NCI-H1105 (cell line): ENCODE measurements at places on chromosomes 7 and 10.

- no peak for DNase-seq
Measured at GRCh38 chr7:143980746-143981510, 19.2 kb upstream of the OR6B1 start.

DNA sequence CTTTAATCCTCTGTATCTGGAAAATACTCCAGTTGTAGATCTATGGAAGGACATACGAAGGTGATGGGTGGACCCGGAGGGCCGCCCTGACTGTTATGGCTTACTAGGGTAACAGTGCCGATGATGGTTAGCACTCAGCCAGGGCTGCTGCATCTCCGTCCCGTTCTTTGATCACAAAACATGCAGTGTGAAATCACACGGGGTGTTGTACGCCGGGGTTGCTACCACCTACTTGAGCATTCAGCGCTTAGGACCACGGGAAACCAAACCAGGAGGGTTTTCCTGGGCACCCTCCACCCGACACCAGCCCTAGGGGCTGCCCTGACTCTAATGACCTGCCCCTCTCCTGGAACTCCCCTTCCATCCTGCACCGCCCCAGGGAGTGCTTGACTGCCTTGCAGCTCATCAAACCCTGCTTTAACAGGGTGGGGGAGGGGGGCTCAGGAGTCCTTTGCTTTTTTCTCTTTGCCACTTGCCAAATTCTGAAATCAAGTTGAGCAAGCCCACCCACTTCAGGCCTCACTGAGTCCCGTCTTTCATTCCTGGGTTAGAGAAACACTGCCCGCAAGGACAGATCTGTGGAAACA, 20.4 kb downstream of the ZNF775 start:
- DNase-seq, result no peak

DNA sequence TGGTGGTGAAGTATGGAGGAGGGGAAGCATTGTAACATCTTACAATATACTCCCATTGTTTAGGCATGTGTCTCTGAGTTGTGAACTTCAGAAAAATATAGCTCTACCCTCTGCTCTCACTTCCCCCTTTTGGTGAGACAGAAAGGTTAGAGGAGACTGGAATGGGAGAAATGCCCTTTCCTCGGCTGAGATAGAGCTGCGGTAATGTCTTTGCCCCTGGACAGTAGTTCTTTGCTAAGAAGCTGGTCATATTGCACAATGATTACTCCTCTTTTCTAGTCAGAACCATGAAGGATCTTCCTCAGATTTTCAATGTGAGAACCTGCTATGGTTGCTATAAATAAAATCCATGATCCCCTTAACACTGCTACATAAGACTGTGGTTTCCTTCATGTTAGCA, 171.0 kb downstream of the SEM1 start:
- DNase-seq, result no peak

GRCh38 chr10:12961416-12962205, 39.9 kb downstream of the CCDC3 start:
- no peak for DNase-seq

DNA sequence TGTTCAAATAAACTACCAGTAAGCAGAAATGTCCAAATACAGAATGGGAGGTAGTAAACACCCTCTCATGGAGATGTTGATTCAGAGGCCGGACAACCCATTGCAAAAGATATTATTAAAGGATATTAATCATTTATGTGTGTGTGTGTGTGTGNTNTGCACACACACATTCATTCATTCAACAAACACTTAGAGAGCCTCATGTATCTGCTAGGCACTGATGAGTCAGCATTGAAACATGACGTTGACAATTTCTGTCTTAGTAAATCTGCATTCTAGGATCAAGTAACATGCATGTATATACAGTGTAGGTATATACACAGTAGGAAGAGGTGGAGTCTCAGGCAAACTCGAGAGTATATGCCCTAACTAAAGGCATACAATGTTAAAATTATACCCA, 187.0 kb downstream of the ZNF365 start:
- no peak for DNase-seq

DNA sequence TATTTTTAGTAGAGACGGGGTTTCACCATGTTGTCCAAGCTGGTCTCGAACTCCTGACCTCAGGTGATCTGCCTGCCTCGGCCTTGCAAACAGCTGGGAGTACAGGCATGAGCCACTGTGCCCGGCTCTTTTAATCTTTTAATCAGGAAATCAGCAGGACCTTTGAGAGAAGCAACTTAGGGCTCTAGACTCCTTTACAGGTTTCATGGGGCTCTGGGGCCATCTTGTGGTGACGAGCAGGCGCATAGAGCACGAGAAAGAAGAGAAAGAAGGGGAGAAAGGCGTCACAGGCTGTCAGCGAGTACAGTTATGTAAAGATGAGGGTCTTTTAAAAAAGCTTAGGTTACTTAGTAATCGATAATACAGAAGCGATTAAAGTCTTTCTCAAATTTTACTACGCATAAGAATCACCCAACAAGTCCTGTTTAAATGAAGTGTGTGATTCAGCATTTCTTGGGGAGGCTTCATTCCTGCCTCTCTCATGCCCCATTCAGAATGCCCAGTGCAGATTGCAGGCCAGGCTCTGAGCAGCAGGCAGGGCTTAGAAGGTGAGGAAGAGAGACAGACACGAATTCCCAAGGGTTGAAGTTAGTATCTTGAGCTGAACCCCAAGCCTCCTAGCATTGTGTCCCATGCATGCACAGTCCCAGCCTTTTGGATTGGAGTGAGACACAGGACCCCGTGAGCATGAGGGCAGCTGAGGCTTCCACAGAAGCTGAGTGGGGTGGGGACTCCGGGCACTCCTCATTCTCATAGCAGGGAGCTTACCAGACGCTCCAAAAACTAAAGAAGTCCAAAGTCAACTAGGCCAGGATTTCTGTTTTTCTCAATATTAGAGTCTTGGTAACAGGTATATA, 23.6 kb upstream of the PFKP start:
- DNase-seq, result peak; percentile 2

GRCh38 chr10:72092171-72092924, 4.0 kb upstream of the SPOCK2 start:
- no peak for DNase-seq

- no peak for DNase-seq
Measured at GRCh38 chr10:5365928-5366327, 1.2 kb downstream of the UCN3 start.

- no peak for DNase-seq
Measured at GRCh38 chr10:97428572-97428981, 2.6 kb downstream of the PGAM1 start.

- DNase-seq, result no peak
Measured at GRCh38 chr10:96656198-96656577, 64.1 kb downstream of the PIK3AP1 start.

- no peak for DNase-seq
Measured at GRCh38 chr10:60461688-60462087, 72.0 kb upstream of the ANK3 start.

DNA sequence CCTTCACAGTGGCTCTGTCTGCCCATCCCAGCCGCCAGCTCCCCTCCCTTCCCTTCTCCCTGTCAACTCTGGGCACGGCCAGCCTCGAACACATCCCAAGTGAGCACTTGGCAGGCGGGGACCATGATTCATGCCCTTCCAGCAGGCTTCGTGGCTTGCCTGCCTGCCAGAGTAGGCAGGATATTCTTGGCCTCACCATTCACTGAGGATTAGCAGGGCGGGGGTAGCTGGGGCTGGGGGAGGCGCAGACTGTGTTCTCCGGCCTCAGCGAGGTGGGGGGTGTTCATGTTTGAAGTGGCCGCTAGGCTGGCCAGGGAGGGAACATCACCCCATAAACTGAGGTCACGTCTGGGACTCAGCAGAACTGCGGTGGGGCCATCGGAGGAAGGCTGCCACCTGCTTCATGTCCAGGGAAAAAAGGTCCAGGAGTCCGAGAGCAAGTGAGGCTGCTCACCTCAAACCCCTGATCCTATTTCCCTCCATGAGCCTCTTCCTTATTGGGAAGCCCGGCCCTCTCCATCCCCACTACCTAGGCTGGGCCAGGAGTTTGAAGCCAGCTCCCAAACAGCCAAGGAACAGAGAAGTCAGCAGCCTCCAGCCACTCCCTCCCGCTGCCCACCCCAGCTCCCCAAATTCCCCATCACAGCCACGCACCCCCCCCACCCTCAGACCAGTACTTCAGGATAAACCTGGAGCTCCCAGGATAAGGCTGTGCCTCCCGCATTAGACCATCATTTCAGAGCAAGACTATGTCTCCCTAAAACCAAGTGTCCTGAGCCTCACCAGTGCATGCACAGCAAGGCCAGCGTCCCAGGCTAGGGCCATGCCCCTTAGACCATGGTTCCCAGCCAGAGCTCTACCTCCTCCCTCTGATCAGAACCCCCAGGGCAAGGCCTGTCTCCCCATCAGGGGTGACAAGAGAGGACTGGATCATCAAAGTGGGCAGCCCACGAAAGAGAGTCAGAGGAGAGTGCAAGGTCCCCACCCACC, 42.8 kb upstream of the RABGEF1 start:
- DNase-seq, result no peak

DNA sequence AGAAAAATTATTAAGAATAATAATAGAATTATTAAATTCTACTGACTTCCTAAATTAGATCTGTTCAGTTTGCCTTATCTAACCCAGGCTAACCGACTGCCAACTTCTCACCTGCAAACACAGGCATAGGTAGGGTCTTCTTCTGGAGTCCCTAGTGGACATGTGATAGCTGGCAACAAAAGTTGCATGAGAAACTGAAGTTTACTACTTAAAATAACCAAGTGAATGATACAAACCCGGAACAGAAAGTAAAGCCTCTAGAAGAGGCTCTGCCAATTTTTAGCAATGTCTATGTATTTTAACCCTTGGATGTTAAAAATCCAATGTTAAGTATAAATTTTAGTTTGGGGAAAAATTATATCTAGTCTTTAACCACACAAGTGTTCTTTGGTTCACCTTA, 37.6 kb downstream of the NDUFB2 start:
- no peak for DNase-seq

GRCh38 chr10:14836208-14836607, 1.6 kb downstream of the CDNF start:
- no peak for DNase-seq

GRCh38 chr10:62390497-62391176, 16.5 kb downstream of the ZNF365 start:
- DNase-seq, result no peak

DNA sequence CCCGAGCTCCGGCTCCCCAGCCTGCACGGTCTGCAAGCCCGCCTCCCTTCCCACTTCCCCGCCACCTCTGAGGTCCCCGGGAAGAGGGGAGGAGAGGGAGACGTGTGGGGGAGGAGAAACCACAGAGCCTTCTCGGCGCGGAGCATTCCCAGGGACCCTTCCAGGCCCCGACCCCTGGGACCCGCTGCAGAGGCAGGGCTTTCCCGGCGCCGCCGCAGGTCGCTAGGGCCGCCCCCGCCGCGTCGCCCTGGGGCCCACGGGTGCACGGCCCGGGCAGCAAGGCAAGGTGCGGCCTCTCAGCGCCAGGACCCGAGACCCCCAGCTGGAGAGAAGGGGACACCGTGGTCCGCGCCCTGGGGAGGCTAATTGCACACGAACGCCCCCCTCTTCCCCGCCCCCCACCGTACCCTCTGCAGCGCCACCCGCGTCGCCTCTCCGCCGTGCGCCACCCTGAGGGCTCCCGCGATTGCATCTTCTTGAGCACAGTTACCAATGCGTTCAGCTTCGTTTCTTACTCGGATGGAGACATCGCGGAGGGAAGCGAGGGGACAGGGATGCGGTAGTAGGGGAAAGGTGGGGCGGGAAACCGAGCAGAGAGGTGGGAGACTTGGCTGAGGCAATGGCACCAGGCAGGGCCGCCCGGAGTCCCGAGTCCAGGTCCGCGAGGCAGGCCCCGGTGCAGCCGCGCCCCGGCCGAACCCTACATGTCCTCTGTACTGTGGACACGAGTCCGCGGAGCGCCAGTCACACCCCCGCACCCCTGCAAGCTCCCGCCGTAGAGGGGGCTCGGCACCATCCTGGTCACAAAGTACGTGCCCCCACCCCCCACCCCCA, 28.9 kb downstream of the SKIDA1 start:
- DNase-seq, result no peak

GRCh38 chr10:116588995-116589394, 1.8 kb upstream of the PNLIPRP1 start:
- DNase-seq, result no peak

DNA sequence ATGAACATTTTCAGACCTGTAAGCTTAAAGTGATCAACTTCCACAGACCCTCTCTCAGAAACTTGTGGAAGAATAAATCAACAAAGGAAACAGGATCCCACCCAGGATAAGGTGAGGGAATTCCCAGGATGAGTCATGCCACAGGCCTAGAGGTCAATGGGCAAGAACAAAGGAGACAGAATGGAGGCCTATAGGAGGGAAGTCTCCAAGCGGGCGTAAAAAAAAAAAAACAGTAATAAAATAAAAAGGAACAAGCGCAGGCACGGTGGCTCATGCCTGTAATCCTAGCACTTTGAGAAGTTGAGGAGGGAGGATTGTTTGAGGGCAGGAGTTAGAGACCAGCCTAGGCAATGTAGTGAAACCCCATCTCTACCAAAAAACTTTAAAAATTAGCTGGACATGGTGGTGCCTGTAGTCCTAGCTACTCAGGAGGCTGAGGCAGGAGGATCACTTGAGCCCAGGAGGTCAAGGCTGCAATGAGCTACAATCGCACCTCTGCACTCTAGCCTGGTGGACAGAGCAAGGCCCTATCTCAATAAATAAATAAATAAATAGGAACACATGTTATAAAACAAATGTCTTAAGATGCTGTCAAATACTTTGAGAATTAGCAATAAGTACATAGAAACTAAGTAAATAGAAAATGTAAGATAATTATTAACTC, 8.4 kb downstream of the SORBS1 start:
- DNase-seq, result no peak

- DNase-seq, result no peak
Measured at GRCh38 chr7:45889367-45890067, 1.2 kb downstream of the IGFBP1 start.

DNA sequence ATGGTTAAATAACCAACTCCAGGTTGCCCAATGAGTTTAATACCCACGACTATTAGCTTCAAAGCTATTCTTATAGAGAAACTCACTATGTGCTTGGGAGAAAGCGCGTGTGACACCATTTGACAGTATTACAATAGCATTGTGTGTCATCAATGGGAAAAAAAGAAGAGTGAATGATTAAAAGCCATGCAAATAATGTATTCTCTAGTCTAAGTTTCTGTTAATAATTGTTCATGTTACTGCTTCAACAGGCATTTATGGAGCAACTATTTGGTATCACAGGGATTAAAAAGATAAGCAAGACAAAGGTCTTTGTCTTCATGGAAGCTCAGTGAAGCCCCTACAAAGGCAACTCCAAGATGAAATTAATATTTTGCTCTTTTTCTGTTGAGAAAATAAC, 47.2 kb downstream of the CAV1 start:
- DNase-seq, result no peak

GRCh38 chr7:80517282-80517747, 5.5 kb upstream of the GNAT3 start:
- no peak for DNase-seq

DNA sequence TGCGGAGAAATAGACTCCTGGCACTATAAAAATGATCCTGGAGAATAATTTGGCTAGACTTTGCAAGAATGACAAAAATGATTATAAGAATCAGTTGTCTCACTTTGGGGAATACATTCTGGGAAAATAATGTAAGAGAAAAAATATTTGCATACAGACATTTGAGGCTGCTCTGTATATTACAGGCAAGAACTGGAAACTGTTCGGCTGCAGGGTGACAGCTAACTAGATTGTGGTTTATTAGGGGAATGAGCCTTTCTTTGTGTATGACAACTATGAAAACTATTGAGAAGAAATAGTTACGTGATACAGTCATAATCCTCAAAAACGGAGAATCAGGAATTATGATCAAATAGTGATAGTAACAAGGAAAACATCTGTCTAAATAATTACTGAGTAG, 8.6 kb downstream of the TRIM56 start:
- no peak for DNase-seq

GRCh38 chr7:29289156-29290021, 94.8 kb downstream of the CHN2 start:
- peak; percentile 50 for DNase-seq
